ENCODE measurements at places on chromosomes 7 and 10.

DNA sequence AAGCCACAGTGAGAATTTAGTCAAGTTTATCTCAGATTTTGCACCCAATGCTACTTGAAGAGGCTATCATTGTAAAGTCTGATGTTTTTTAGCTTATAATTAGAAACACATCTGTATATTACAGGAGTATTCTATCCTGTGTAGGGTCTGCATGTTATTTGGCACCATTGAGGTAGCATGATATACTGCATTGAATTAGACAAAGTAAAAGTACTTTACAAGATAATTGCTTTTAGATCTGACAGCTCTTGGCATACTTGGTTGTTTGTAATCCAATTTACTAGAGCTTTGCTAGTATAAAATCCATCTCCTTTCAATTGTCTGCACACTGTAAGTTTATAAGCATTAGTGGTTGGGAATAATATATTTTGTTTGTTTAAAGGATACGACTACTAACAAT is 714.3 kb downstream of the ANKRD7 start:
- DNase-seq: no peak

- no peak for DNase-seq
Measured at GRCh38 chr10:2464483-2464882, 602.9 kb upstream of the PFKP start.

GRCh38 chr7:31465285-31465684 is 48.6 kb upstream of the ITPRID1 start:
- DNase-seq: no peak

- no peak for DNase-seq
Measured at GRCh38 chr7:7219216-7219615, 36.9 kb downstream of the C1GALT1 start.

DNA sequence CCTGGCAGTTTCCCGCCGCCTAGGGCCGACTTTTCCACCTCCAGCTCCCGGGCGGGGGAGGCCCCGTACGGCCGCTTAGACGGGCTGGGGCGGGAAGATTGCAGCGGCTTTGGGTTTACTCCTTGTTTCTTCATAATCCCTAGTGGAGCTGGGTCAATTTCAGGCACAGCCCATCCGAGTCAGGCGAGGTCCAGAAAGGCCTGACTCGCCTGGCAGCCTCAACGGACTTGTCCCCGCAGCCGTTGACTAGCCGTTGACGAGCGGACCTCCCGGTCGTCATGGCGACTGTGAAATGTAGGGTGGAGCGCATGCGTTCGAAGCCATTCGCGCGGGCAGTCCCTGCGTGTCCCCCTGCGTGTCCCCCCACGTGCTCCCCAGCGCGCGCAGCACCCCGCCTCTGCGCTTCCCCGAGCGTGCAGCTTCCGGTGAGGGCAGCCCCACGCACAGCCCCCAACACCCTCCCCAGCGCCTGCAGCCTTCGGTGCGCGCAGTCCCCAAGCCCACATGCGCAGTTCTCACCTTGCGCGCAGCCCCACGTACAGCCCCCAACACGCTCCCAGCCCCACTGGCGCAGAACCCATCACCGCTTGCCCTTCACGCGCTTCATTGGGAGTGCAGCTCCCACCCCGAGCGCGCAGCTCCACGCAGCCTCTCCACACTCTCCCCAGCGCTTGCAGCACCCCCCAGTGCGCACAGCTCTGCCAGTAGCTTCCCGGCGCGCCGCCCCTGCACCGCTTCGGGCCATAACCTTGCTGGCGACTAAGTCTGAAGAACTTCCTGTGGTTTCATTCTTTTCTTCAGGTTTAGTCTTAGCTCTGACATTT is 67.8 kb downstream of the TBX20 start:
- peak; percentile 58 for DNase-seq

- no peak for DNase-seq
Measured at GRCh38 chr7:134301592-134301991, 15.1 kb downstream of the SLC35B4 start.

- DNase-seq: no peak
Measured at GRCh38 chr7:134792968-134793367, 13.5 kb downstream of the CALD1 start.

DNA sequence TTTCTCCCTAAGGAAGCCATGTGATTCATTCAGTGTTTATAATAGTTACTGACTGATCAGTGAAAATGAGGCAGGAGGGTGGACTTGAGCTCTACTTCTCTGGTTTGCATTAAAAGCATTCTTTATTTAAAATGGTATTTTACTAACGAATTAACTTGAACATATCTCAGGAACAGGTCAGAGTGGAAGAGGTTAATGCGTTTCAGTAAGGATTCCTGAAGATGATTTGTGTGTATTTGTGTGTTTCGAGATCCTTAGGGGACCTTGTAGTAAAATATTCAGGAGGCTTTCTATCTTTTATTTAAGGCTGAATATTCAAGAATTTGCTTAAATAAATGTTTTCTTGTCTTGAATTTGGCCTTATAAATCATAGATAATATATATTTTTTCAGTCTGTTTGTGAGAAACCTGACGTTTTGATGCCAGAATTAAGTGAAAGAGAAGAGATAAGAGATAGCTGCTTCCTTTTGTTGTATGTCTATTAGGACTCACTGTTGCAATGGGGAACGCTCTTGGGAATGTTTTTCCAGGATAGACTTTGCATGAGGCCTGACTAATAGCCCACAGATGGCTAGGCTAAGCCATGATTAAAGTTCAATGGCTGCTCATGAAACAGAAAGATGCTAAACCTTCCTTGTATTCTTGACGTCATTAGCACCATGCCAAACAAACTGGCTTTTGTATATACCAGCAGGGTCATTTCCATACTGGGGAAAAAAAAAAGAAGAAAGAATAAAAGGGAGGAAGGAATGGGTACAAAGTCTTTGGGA is 93.8 kb upstream of the MTPN start:
- no peak for DNase-seq

DNA sequence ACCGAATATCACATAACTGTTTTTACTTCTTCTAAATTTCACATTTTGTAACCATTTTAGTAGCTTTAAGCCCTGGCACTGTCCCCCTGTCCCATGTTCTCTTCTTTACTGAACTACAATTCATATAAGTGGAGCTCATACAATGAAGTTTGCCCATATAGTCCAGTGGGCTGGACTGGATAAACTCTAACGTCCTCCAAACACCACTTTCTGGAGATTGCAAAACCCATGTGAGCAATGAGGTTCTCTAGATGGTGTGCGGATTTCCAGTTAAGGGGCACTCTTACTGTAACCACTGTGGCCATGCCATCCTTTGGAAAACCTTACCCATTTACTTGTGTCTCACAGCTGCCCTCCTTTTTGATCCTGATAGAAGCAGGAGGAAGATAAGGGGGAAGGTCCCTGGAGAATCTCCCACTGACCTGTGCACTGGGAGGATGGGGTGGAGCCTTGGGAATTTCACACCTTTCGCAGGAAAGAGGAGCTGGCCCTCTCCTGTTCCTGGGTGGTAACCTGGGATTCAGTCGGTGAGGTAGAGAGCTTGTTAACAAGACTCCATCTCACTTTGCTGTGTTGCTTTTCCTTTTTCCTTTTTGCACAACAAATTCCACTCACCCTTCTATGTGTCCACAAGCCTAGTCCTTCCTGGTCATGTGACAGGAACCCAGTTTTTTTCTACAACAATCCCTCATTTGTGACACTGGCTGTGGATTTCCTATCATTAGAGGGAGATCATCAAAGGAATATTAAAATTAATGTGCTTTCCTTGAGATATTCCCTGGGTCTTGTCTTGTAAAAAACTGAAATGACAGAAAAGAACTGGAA is 120.7 kb downstream of the ARID5B start:
- DNase-seq: no peak

GRCh38 chr7:46791188-46791587 is 790.7 kb downstream of the TNS3 start:
- no peak for DNase-seq

DNA sequence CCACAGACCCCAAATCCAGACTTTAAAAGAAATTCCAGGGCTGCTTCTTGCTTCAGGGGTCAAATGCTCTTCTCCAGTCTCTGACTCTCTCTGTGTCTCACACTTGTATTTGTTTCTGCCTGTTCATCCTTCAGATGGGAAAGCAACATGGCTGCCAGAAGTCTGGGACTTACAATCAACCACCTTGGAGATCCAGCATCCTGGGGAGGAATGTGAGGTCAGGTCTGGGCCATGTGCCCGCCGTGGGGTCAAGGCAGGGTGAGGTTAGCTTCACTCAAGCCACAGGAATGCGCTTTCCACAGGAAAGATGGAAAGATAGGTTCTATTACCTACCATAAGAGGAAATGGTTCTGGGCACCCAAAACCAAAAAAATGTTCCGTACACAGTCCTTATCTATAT is 34.3 kb upstream of the NPVF start:
- no peak for DNase-seq

DNA sequence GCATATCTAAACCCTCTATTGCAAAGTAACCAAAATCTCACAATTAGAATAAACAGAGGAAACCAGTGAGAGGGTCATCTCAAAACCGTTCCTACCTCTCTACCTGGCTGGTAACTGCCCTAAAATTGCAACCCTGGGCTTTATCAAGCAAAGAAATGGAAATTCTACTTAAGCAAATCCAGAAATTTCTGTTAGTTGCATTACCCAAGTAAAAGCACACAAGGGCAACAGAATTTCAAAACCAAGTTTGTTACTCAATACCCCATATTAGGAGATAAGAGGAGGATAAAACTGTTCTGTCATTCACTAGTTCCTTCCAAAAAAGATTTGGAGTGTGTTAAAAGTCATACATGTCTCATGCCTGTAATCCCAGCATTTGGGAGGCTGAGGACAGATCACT is 195.3 kb downstream of the FAM107B start:
- no peak for DNase-seq

GRCh38 chr10:99487125-99487807 is 45.5 kb upstream of the NKX2-3 start:
- DNase-seq: no peak

DNA sequence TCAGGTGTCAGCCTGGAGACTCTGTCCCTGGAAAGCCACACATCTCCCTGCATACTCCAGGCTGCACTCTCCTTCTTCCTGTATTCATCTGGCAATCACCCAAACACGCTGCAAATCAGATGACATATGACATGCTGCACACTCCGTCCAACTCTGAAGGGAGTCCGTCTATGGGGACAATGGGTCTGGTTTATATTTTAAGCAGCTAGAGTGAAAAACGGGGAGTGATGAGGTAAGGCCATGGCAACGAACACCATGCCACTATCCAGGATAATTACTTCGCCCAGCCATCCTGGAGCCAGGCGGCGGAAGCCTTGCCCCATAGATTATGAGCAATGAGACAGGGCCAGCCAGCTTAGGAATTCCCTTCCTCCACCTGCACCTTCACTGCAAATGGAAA is 140.1 kb downstream of the PLXNA4 start:
- DNase-seq: no peak

DNA sequence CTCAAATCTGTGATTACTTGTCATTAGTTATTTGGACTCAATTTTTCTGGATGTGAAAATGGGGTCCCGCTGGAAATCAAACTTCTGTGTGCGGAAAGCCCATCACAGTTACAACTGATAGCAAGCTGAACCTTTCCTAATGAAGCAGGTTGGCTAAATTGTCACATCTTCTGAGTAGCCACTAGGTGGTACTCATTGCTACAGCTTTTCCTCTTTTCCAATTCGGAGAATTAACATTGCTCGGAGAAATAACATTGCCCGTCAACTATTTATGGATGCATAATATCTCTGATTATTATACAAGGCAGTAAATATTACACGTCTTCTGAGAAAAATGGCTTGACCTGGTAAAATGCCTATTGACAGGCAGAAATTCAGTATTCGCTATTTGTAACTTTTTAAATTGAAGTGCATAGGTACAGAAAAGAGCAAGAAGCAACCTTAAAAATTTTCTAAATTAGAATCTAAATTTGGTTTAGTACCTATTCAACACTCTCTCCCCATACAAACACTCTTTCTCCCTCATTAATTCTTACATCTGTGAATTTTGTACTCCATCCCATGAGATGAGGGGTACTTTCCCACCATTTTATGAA is 17.3 kb upstream of the BLOC1S2 start:
- DNase-seq: peak; percentile 56

DNA sequence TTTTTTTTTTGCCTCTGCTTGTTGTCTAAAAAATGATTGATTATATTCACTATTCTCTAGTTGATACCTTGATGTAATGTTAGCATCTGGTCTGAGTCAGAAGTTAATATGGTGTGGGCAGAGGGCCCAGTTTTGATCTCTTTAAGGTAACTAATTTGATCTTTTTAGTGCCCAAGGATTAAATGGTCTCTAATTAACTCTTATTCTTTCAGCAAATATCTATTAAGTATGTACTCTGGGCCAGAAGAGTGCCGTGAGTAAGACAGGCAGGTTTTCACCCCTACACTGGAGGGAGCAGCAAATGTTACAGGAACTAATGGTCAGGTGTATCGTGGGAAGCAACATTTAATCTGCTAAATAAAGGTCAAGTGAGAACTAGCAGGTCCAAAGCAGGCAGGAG is 144.6 kb upstream of the COL1A2 start:
- DNase-seq: no peak
